ENCODE measurements at places on chromosomes 2 and 18.

DNA sequence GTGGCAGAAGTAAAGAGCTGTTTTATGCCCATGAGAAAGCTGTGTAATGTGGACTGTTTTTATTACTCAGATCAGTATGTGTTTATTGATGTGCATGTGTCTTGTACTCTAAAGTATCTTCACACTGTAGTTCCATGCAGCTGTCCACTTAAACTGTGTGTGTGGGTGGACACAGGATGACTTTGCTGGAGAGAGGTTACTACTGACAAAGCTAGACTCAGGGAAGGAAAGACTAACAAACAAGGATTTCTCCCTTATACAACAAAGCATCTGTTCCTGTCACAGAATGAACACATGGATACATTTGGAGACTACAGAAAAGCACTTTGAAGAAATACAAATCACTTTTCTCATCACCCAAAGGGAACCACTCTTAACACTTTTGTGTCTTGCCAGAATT, 10.0 kb downstream of the FHOD3 start:
- no peak for DNase-seq

DNA sequence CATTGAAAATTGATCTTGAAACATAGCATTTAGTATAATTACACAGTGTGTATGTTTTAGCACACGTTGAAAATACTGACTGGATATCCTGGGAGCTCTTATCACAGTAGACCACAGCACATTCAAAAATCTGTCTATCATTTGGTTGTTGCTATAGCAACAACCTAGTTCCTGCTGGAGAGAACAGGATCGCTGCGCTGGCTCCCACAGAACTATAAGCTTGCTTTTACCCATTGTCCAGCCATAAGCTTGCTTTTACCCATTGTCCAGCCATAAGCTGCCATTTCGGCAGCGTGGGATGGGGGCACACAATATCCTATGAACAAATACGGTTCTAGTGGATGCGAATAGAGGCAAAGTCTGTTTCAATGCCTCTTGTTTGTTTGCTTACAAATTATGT, 70.4 kb upstream of the ST6GAL2 start:
- no peak for DNase-seq

GRCh38 chr2:45700407-45701013, 49.0 kb downstream of the PRKCE start:
- no peak for DNase-seq

DNA sequence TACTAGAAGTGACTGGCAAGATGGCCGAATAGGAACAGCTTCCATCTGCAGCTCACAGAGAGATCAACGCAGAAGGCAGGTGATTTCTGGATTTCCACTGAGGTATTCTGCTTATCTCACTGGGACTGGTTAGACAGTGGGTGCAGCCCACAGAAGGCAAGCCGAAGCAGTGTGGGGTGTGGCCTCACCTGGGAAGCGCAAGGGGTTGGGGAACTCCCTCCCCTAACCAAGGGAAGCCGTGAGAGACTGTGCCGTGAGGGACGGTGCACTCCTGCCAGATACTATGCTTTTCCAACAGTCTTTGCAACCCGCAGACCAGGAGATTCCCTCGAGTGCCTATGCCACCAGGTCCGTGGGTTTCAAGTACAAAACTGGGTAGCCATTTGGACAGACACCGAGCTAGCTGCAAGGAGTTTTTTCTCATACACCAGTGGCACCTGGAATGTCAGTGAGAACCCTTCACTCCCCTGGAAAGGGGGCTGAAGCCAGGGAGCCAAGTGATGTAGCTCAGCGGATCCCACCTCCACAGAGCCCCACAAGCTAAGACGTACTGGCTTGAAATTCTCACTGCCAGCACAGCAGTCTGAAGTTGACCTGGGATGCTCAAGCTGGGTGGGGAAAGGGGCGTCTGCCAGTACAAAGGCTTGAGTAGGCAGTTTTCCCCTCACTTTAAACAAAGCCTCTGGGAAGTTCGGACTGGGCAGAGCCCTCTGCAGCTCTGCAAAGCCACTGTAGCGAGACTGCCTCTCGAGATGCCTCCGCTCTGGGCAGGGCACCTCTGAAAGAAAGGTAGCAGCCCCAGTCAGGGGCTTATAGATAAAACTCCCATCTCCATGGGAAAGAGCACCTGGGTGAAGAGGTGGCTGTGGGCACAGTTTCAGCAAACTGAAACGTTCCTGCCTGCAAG, 40.1 kb downstream of the PLEK start:
- no peak for DNase-seq

GRCh38 chr2:104654811-104655210, 199.1 kb upstream of the POU3F3 start:
- DNase-seq, result no peak

All from stimulated activated CD4-positive, alpha-beta T cell treated with anti-CD3 and anti-CD28 coated beads, Interleukin-15, amount 100 ng/mL, for 48 hours (primary cell).